ENCODE measurements at places on chromosomes 6 and 20.

DNA sequence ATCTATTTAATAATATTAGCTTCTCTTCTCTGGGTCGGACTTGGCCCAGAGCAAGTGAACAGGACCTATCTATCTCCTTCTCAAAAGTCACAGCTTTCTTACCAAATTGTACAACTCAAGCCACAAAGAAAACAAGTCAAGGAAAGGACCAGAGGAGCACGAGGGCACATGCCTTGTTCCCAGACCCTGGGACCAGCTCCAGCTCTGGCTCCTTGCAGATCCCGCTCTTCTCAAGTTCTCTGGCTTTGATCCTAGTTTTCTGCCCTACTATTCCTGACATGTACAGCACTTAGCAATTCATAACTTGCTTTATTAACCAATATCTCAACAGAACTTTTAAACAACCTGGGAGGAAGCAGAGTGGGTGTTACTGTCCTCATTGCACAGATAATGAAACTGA is 185.9 kb downstream of the ESR1 start:
- no peak for DNase-seq

DNA sequence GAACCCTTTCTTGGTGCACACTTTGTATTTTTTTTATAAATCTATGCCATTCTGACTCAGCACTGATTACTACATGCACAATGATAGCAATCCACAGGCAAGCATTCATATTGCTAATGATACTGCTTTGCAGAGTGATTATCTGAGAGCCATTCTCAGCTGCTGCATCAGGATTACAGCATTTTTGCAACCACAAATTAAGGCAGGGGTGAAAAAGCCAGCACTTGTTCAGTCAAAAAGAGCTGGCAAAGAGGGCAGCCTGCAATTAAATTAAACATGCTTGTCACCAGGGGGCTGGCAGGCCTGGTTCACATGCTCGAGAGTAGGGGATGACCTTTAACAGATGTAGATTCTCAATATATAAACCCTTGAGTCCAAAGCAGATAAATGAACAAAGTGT is 40.7 kb upstream of the SLC17A4 start:
- DNase-seq: no peak

DNA sequence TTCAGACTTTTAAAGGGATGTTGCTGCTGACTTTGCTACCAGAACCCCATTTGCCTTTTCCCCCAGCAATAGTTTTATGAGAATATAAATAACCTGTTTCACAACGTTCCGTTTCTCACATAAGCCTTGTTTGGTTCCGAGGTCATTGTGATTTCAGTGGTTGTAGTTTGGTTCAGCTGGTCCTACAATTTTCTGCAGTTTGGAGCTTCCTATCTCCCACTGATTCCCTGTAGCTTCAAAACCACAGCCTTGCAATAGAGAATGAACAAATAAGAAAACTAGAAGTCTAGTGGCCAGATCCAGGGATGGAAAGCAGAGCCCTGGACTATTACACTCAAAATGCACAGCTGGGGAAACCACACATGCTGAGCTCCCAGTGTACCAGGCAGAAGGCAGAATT is 24.1 kb upstream of the SH3BGRL2 start:
- DNase-seq: no peak

DNA sequence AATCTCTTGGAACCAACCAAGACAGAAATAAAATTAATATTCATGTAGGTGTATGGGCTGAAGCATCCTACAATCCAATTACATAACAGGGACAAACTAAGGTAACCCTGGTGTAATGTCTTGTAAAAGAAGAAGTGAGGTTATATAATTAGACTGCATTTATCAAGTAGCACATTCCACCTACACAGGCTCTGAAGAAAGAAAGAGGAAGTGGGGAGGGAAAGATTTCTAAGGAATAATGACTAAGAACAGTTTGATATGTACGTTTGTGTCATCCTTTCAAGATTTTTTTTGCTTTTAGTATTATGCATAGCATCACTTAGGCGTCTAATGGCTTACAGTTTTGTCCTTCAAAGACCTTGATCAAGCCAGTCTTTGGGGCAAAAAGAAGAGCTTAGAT is 139.7 kb downstream of the PLCB1 start:
- DNase-seq: no peak
